ENCODE measurements at places on chromosomes 11 and 22.

DNA sequence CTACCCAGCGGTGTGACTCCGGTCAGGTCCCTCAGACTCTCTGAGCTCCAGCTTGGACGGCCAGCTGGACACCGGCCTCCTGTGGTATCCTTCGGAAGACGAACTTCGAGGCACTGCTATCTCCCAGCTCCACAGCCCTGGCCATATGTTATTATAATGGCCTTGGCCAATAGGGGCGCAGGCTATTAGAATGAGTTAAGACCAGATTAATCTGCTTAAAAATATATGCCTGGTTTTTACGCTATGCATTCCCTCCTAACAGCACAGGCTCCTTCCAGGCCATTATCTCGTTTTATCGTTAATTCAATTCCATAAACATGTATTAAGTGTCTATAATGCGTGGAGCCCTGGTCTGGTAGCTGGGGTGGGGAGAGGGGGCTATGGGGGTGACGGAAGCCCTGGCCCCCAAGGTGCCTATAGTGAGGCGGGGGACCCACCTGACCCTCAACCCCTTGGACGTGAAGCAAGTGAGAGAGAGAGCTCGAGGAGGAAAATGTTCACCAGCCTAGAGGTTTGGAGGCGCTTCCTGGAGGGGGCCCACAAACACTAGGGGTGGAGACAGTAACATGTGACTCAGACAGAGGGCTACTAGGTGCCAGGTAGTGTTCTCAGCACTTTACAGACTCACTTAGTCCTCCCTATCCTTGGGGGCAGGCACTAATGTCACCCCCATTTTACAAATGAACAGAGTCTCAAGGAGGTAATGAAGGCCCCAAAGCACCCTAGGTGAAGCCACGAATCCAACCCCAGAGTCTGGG, 37.5 kb upstream of the TCF20 start:
- DNase-seq: no peak

DNA sequence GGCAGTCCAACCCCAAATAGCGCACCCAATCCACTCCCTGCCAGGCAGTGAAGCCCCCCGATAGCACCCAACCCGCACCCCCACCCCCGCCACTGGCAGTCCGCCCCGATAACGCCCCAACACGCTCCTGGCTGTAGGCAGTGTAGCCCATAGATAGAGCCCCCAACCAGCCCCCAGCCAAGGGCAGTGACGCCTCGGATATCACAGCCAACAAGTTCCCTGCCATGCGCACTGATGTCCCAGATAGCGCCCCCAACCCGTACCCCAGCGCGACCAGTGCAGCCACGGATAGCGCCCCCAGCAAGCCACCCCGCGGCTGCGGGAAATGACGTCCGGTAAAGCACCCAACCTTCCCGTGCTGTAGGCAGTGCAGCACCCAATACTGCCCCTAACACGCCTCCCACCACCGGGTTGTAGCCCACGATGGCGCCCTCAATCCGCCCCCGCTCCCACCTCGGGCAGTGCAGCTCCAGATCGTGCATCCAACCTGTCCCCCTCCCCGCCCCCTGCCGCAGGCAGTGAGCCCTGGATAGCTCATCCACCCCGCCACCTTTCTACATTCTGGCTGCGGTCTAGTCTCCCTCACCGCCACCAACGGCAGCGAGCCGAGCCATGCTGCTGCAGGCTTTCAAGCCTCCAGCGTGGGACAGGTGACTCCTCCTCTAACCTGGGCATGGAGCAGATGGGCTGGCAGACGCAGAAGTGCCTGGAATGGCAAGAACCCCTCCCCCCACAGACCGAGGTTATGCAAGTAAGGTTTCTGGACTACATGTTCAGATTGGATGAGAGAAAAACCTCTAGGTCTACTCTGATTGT, 625 bp downstream of the RFPL2 start:
- no peak for DNase-seq

- no peak for DNase-seq
Measured at GRCh38 chr11:7893796-7894195, 37.3 kb downstream of the OR10A6 start.

GRCh38 chr11:34840736-34841386, 75.3 kb downstream of the APIP start:
- DNase-seq: peak; percentile 30

DNA sequence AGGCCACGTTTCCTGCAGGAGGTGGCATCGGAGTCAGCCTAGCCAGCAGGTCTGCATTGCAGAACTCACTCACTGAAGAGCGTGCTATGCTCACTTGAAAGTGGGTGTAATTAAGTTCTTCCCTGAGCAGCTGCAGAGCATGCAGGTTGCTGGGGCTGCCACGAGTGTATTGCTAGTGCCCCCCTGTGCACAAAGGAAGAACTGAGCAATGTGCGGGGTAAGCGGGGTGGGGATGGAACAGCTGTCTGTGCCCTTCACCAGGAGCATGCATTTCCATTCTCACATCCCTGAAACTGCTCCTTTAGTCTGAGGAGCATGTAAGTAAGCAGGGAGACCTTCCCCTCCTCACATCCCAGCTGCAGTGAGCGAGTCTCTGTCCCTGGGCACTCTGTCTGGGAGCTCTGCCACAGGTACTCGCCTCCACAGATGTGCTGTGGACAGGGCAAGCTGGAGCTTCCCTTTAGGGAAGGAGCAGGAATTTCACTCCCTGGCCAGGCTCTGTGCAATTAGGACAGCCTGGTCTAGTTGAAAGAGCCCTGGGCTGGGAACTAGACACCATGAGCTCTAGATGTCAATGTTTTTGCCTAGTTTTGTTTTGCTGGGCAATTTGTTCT, 1031.8 kb downstream of the NTM start:
- DNase-seq: peak; percentile 56

GRCh38 chr11:119472856-119473222, 49.9 kb upstream of the THY1 start:
- no peak for DNase-seq

DNA sequence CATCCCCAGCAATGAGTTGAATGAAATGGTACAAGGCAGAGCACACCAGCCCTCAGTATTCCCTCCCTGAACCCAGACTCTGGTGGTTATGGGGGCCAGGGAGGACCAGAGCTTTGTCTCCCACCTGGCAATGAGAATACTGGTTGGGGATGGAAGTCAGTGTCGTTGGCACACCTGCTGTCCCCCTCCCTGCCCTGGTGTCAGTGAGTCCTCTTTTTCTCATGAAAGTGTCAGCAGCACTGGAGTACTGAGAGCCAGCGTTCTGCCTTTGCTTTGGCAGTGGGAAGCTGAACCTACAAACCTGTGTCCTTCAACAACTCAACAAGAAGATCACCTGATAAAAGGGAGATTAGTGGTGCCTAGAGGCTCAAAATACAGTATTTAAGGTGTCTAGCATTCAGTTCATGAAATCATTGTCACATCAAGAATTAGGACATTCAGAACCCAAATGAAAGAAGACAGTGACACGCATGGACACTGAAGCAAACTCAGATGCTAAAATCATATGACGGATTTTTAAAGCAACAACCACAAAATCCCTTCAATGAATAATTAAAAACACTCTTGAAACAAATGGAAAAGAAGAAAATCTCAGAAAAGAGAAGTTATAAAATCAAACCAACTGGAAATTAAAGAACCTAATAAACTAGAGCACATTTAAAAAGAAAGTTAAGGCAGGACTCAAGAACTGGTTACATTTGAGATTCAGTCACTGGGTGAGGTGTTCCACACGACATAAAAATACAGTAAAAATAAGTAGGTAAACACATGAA, 77.5 kb upstream of the VPREB1 start:
- no peak for DNase-seq

DNA sequence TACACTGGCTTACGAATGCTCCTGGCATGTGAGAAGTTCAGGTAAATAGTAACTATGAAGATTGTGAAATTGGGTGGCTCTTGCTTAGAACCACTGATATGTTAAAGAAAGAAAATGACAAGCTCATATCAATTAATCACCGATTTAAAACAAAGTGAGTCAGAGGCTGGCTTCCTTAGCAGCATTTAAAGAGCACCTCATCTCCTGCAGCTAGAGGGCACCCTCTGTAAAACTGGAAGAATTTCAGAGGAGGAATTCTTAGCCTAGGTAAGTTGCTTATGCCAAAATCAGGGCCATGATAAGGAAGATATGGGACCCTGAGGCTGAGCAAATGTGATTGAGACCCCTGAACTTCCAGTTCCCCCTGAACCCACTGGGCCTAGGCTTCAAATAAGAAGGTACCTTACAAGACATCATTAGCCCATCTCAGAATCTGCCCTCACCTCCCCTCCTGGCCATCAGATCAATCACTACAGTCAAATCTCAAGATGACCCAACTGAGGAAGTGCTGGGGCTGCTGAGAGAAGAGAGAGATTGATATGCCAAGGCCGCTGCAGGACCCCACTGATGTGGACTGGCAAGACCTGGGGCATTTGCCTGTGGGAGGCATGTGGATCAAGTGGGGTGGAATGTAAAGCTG, 8.6 kb upstream of the CD3E start:
- peak; percentile 12 for DNase-seq

Data from AG10803 (cell line).